ENCODE measurements at places on chromosomes 5 and 9.

- DNase-seq: no peak
Observed at GRCh38 chr9:84823421-84824271, 154.1 kb downstream of the NTRK2 start.

- no peak for DNase-seq
Observed at GRCh38 chr5:131224387-131225201, 39.3 kb upstream of the CDC42SE2 start.

- DNase-seq: no peak
Observed at GRCh38 chr9:88060746-88061145, 77.5 kb downstream of the SPATA31C2 start.

GRCh38 chr5:10831419-10831818, 70.4 kb upstream of the DAP start:
- DNase-seq: no peak

GRCh38 chr9:13078164-13078563, 201.3 kb downstream of the MPDZ start:
- no peak for DNase-seq

GRCh38 chr5:78056901-78057514, 237.5 kb downstream of the AP3B1 start:
- no peak for DNase-seq

GRCh38 chr5:15097552-15097951, 226.0 kb upstream of the ANKH start:
- DNase-seq: no peak

- no peak for DNase-seq
Observed at GRCh38 chr5:72149742-72150141, 42.5 kb downstream of the MAP1B start.

- no peak for DNase-seq
Observed at GRCh38 chr5:137305971-137306602, 193.0 kb downstream of the SPOCK1 start.

DNA sequence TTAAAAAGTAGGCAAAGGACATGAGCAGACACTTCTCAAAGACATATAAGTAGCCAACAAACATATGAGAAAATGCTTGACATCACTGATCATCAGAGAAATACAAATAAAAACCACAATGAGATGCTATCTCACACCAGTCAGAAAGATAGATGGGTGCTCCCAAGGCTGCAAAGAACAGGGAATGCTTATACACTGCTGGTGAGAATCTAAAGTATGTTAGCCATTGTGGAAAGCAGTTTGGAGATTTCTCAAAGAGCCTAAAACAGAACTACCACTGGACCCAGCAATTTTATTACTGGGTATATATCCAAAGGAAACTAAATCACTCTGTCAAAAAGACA, 154.2 kb downstream of the NDUFS4 start:
- no peak for DNase-seq

DNA sequence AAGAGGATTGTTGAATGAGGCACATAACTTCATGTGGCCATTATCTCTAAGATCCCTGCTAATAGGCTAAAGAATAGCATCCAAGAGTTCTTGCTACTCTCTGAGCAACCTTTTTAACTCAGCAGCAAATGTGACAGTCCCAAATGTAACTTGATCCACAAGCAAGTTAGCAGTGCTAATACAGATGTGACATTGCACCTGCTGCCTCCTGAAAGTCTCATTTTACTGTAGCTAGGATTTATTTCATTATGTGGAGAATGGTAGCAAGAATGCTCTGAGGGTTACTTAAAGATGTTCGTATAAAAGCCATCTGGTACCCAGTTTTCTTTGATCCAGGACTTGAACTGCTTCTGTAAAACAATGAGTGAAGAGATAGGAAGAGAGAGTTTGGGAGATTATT, 45.8 kb downstream of the CDH10 start:
- DNase-seq: peak; percentile 18

- DNase-seq: no peak
Observed at GRCh38 chr9:72788966-72789735, 163.7 kb downstream of the ALDH1A1 start.

DNA sequence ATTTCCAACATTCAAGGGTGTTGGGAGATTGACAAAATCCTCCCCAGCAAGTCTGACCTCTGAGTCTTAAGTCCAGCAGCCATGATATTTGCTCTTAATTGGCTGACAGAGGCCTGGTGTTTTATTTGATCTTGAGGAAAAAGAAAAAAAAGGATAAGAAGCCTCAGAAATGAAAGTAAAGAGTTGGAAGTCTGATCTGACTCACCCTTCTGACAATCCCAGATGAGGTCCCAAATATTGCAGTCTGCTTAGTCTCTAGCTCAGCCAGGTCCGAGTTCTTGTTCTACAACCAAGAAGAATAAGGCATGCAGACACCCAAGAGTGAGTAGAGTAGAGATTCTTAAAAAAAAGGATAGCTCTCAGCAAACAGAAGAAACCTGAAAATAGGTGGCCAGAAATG, 632.5 kb upstream of the ST8SIA4 start:
- DNase-seq: no peak

- DNase-seq: no peak
Observed at GRCh38 chr5:118679264-118679940, 308.9 kb downstream of the DTWD2 start.

GRCh38 chr9:89792189-89793123, 187.6 kb downstream of the GADD45G start:
- DNase-seq: no peak

DNA sequence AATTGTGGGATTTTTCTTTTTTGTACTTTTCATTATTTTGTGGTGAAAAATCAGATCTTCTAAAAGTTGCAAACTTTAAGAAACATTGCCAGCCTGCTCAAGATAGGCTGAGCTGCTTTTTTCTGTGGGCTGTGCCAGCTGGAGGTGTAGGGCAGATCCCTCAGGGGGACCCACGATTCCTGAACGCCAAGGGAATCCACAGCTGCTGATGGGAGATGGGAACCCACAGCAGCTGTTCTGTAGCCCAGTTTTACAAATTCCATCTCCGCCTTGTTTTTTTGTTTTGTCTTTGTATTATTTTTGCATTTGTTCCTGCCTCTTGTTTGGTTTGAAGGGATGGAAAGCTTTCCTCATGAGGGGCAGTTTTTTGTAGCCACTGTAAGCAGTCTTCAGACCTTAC, 91.0 kb downstream of the WWC1 start:
- no peak for DNase-seq

DNA sequence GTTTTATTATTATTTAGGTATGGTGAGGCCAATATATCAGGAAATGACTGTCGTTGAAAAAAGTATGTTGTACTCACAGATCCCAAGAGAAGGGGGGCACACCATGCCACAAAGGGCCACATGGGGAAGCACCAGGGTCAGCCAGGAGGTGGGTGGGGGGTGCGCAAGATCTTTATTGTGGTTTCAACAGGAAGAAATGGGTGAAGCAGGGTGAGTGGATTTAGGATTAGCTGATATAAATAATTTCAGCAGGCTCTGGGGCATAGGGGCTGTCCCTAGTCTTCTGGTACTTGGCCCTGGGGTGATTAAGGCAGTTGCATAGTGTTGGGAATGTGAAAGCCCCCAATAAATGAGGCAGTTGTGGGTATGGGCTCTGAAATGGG, 8.6 kb downstream of the PDCD1LG2 start:
- no peak for DNase-seq

- no peak for DNase-seq
Observed at GRCh38 chr9:79817438-79818004, 245.8 kb downstream of the TLE4 start.

DNA sequence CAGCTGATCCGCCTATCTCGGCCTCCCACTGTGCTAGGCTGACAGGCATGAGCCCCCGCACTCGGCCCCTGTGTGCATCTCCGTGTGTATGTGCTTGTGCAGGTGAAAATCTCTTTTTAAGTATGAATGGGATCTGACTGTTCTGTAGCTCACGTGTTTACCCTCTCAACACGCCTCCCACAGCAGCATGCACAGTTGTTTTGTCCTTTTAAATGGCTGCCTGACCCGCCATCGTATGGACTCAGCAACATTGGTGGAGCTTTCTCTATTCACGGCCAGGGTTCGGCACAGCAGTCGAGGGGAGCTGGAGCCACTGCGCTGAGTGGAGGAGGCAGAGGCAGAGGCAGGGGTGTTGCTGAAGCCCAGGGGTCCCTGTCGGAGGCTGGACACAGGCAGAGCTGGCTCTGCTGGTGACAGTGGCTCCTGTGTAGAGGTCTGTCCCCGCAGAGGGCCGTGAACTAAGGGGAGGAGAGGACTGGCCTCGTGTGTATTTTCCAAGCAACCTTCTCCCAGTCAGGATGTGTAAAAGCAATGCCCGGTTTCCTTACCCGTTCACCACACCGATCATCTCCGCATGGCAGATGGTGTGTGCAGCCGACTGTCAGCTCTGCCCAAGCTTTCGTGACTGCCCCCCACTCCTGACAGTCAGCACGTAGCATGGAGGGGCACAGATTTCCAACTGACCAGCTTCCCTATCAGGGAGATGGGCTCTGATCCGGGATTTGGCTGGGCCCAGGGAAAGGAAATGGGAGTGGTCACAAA, 37.3 kb downstream of the MRPL36 start:
- DNase-seq: no peak

- peak; percentile 33 for DNase-seq
Observed at GRCh38 chr9:37574241-37574721, 1.9 kb downstream of the FBXO10 start.

- no peak for DNase-seq
Observed at GRCh38 chr9:70874451-70874850, 247.0 kb downstream of the TRPM3 start.

GRCh38 chr5:146344155-146345118, 5.8 kb downstream of the POU4F3 start:
- no peak for DNase-seq

GRCh38 chr5:112308608-112309007, 110.5 kb downstream of the EPB41L4A start:
- no peak for DNase-seq

GRCh38 chr5:72509401-72509800, 2.2 kb upstream of the ZNF366 start:
- DNase-seq: no peak

DNA sequence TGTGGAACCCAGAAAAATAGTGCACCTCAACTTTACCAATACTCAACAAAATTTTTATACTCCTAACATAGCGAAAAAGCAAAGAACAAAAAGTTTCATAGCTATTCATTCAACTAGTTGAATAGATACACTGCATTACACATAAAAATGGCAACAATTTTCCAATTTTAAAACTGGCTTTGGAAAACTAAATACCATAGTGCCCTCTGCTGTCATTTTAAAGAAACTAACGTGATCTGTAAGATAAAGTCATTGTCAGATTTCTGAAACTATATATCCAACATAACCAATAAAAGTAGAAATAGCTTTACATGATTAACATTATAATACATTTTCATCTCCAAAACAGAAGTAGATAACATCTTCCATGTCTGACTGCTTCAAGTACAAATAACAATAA, 31.6 kb downstream of the DTWD2 start:
- no peak for DNase-seq

DNA sequence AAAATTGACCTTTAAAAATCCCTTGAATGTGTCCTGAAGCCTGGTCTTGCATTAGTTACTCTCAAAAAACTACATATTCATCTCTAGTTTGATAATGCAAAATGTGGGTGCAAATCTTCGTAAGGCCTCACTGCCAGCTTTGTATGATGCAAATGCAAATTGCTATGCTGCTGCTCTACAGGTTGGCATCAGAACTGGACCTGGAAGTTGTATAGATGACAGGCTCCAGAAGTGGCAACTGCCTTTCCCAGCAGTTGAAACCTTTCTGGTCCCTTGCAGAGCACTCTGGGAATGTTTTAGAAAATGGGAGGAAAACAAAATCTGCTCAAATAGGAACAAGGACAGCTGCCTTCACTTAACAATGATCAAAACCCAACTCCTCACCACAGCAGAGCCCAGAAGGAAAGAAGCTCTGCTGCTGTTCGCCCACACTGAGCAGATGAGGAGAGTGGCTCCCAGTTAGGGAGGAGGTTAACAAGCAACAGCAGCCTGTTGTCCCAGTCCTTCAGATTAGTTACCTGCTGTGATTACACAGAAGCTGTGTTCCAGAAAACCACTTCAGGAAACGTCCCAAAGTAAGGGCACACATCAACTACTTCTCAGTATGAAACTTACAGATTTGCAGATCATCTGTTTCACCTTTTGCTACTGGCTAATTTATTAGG, 93.5 kb downstream of the PLPP1 start:
- DNase-seq: no peak

DNA sequence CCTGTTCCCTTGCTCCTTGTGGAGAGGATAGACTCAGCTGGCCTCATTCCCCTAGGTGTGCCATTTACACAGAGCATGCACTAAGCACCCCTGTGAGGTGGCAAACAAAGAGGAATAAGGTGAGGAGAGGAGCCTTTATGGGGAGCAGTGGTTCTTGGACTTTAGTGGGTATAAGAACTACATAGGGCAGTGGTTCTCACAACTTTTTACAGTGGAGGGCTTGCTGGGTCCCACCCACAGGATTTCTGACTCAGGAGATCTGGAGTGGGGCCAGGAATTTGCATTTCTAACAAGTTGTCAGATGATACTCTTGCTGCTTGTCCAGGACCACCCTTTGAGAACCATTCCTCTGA, 42.0 kb downstream of the CSF1R start:
- DNase-seq: no peak

DNA sequence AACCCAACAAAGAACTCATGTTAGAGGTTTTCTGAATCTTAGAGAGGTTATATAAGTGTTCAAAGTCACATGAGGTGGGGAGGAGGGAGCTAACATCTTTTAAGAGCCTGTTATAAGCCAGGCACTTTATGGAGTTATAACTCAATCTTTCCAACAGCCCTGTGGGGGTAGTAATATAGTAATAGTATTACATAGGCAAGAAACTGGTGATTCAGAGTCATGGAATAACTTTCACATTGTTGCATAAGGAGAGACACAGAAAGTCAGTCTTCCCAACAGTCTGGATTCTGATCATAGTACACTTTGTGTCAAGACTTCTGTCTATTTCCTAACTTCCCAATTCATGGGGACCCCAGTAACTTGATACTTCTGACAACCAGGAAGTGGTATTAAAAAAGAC, 89.2 kb downstream of the ACER2 start:
- DNase-seq: no peak

DNA sequence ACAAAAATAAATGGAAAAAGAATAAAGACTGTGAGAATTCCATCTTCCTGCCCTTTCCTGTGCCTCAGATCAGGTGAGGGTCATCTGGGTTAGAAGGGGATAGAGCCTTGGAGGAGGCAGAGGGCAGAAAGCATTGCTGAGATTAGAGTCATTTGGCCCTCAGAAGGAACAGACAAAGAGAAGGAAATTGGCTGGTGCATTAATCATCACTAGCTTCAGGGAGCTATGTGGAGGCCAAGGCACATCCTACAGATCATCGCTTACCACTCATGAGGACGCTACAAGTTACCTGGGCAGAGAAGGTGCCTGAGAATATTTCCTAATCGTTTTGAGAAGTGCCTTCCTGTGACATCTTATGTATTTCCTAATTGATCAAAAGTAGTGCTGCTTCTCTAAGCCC, 74.5 kb downstream of the C7 start:
- no peak for DNase-seq
